ENCODE measurements at places on chromosomes 6 and 20. TPM values are rescaled to one million over a fixed set of nuclear protein-coding genes. Genes with fewer than 3 reads are reported as not detected.

GRCh38 chr6:23783901-23784300 lies 342.1 kb upstream of the NRSN1 start:
- no peaks in the 10 kb centered on the region for H3K36me3 ChIP-seq
- no peaks in the 10 kb centered on the region for H3K27me3 ChIP-seq
- no peak overlapping the region for H3K27ac ChIP-seq
- no peak for DNase-seq
- no peak overlapping the region for H3K4me3 ChIP-seq

The BPIFB1 gene
- not detected for total RNA-seq

The E2F1 gene
- total RNA-seq: 64.5 TPM

DNA sequence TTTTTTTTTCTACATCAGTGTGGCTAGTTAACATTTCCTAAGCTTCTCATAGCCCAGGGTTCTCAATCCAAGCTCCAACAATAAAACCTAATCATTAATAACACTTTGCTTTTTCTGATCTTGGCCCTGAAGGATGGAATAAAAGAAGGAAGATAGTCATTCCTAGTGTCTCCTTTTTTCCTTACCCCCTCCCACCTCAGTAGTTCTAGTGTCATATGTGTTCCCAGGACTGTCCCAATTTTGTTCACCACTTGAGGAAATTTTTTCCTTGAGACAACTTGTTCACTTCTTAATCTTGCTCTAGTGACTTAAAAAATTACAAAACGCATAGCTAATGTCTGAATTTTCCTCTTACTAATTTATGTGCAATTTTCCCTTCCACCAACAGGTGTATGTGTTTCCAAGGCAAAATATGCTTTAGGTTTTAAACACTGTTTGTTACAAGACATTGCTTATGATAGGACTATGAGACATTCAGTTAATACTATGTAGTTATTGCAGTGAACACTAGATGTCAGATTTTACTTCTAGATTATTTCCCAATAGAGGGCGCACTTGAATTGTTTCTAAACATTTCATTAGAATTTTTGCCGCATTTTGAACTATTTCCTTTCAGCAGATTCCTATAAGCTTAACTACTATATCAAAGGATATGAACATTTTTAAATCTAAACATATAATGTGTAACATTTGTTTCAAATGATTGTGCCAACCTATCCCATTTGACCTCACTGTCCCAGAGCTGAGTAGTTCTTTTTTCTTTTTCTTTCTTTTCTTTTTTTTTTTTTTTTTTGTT lies 18.5 kb upstream of the C6orf141 start:
- no peaks in the 10 kb centered on the region for H3K36me3 ChIP-seq
- H3K27ac ChIP-seq: no peak overlapping the region
- peak overlapping the region; percentile 17 for H3K4me3 ChIP-seq
- H3K27me3 ChIP-seq: peaks cover 16% of the 10 kb centered on the region

- peaks cover 4% of the 10 kb centered on the region for H3K36me3 ChIP-seq
- H3K4me1 ChIP-seq: peaks cover 14% of the 10 kb centered on the region
- no peak overlapping the region for H3K27ac ChIP-seq
- DNase-seq: peak; percentile 47
Observed at GRCh38 chr6:35294308-35294945, 3.2 kb upstream of the DEF6 start.

GRCh38 chr6:16519265-16520242 lies 241.7 kb downstream of the ATXN1 start:
- DNase-seq: no peak
- no peak overlapping the region for H3K4me3 ChIP-seq
- H3K27me3 ChIP-seq: no peaks in the 10 kb centered on the region

- no peaks in the 10 kb centered on the region for H3K27me3 ChIP-seq
- H3K4me1 ChIP-seq: no peaks in the 10 kb centered on the region
- no peak overlapping the region for H3K27ac ChIP-seq
- H3K4me3 ChIP-seq: peak overlapping the region; percentile 10
Observed at GRCh38 chr20:8394308-8394945, 262.4 kb downstream of the PLCB1 start.

- H3K36me3 ChIP-seq: no peaks in the 10 kb centered on the region
- DNase-seq: no peak
- no peaks in the 10 kb centered on the region for H3K4me1 ChIP-seq
- H3K27me3 ChIP-seq: peaks cover 16% of the 10 kb centered on the region
- H3K27ac ChIP-seq: no peak overlapping the region
Observed at GRCh38 chr6:70980727-70981126, 23.9 kb upstream of the B3GAT2 start.

The PDYN gene
- not detected for total RNA-seq

GRCh38 chr6:147633191-147633590 lies 124.7 kb downstream of the SAMD5 start:
- no peaks in the 10 kb centered on the region for H3K4me1 ChIP-seq
- DNase-seq: no peak
- H3K27ac ChIP-seq: no peak overlapping the region

GRCh38 chr6:21872749-21873148 lies 279.2 kb downstream of the SOX4 start:
- no peak overlapping the region for H3K4me3 ChIP-seq
- H3K27me3 ChIP-seq: no peaks in the 10 kb centered on the region
- H3K27ac ChIP-seq: no peak overlapping the region
- DNase-seq: no peak
- peaks cover 37% of the 10 kb centered on the region for H3K4me1 ChIP-seq

DNA sequence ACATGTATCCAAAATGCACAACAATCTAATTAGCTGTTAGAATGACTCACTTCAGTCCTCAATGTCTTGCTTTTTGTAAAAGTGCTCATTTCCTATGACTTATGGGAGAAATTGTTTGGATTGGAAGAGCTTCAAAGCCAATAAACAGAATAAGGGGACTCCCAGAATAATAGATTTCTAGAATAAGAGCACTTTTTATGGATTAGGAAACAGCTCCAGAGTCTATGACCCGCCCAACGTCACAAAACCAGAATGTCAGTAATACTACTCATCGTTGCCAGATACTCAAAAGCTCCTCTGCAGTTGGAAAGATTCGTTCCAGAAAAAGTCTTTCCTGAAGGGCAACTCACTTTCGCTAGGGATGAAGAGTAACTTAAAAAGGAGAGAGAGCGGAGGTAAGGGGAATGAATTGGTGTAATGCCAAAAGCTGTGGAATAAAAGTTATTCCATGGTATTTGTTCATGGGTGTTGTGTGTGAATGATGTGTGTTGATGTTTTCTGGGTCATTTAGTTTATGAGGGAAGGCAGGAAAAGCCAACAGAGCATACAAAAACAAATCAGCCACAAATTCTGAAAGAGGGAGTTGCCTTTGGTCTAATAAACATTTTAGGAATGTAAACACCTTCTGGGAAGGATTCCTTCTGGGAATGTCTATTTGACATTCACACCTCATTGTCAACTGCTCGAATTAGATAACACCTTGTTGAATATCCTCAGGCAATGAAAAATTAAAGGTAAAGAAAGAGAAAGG lies 64.6 kb downstream of the SYNE1 start:
- no peaks in the 10 kb centered on the region for H3K4me1 ChIP-seq
- H3K27me3 ChIP-seq: peaks cover 18% of the 10 kb centered on the region
- no peak for DNase-seq

The GNMT gene
- 0.69 TPM for total RNA-seq

GRCh38 chr6:168370310-168370991 lies 50.9 kb upstream of the DACT2 start:
- no peak overlapping the region for H3K27ac ChIP-seq
- DNase-seq: peak; percentile 59
